ENCODE measurements at places on chromosomes 2 and 18.

GRCh38 chr2:53960476-53960875, 10.3 kb downstream of the PSME4 start:
- no peak for DNase-seq

DNA sequence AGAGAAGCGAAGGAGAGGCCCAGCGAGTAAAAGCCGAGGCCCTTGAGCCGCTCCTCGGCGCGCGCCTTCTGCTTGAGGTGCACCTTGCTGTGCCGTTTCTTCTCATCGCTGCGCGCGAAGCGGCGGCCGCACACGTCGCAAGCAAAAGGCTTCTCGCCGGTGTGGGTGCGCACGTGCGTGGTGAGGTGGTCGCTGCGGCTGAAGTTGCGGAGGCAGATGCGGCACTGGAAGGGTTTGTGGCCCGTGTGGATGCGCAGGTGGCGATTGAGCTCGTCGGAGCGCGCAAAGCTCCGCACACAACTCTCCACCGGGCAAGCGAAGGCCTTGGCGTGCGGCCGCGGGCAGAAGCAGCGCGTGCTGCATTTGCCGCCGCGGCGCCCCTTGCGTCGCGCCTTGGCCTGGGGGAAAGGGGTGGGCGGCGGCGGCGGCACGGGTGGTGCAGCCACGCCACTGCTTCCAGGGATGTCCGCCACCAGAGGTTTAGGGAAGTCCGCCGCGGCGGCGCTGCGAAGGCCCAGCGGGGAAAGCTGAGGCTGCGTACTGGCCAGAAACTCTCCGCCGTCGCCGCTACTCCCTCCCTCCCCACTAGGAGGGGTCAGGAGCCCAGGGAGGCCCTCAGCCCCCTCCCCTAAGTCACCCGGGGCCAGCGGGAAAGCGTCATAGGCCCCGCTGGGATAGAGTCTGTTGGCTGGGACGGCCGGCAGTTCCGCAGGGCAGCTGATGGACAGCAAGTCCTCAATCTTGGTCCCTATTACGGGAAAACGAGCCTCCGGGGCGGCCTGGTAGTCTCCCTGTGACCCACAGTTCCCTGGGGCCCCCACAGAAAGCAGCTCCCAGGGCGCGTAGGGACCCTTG, 1.7 kb downstream of the EGR4 start:
- no peak for DNase-seq

- no peak for DNase-seq
These were observed 390.7 kb downstream of the TMEM182 start for GRCh38 chr2:103152556-103152955.

DNA sequence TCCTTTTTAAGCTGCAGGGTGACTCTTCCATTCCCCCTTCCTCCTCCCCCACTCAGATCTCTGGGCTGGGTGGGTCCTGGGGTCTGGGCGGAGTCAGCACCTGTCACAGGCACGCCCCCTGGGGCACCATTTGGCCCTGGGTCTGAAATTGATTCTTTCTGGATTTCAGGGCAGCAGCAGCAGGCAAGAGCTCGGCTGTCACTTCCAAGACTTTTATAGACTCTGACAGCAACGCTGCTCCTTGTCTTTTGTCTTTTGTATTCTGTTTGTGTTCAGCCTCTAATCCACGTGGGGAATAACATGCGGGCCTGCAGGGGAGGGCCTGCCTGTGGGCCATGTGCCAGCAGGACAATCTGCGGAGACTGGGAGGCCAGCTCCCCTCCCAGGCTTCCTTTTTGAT, 3.9 kb downstream of the BOD1L2 start:
- DNase-seq = no peak

DNA sequence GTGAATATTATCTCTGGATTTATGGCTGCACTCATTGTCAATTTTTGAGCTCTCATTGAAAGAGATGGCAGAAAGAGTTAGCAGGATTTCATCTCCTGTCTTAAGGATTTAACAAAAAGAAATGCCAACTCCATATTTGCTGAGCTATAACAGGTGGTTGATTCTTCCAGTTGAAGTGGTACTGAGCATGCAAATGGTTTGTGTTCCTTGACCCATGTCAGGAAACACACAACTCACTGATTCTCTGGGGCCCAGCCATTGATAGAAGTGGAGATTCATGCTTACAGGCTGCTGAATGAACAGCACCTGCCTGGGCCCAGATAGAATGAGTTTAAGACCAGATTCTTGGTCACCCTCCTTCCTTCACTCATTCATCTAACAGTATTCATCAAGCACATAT, 128.8 kb downstream of the CERS6 start:
- no peak for DNase-seq

DNA sequence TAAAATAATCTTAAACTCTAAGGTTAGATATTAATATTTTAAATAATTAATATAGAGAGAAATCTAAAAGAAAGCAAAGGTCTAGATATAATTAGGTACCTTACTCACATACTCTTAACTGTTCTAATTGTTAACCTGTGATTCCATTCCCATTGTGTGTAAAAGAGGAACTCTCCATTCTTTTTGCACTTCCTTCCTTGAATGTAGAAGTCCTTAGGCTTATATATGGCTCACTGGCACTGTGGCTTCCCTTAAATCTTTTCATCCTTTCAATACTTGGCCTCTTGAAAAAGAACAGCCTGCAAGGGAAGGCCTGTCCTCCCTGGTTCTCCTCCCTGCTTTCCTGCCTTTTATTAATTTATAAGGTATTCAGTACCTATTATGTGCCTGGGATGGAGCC, 182.8 kb upstream of the FOSL2 start:
- DNase-seq = no peak

- no peak for DNase-seq
These were observed 51.6 kb downstream of the SNED1 start for GRCh38 chr2:241049739-241050623.

DNA sequence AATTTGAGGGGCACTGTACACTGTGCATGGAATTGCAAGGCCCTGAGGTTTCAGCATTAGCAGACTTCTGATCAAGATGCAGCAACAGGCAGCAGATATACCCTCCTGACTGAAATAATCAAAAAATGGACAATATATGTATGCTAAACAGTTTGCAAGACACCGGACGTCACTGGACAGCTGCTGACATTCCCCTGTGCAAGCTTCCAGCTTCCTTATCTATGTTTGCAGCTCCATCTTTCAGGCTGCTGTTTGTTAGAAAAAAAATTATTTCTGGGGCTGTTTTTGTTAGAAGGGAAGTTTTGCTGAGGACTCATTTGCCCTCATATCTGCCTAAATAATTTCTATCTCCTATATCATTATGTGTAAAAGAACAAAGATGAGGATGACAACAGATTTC, 179.5 kb upstream of the BCL2L11 start:
- no peak for DNase-seq

- DNase-seq = peak; percentile 68
These were observed 3.9 kb upstream of the DSEL start for GRCh38 chr18:67520351-67520921.

DNA sequence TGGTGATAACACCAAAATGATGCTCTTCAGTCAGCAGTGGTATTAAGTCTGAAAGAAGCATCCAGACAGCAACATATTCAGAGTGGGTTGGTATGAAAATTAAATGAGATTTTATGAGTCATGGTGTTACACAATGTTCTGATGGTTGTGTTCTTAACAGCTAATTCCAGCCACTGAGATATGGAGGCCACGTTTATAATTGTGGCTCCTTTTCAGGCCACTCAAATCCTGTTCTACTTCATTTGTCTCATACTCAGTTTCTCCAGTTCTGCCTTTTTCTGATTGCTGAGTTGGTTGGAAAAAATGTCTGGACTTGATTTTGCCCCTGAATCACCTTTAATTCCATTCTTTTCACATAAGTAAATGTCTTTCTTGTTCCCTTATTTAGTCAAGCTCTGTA, 162.7 kb upstream of the COL3A1 start:
- peak; percentile 45 for DNase-seq

- peak; percentile 44 for DNase-seq
These were observed 105.6 kb upstream of the STK17B start for GRCh38 chr2:196277002-196277401.

DNA sequence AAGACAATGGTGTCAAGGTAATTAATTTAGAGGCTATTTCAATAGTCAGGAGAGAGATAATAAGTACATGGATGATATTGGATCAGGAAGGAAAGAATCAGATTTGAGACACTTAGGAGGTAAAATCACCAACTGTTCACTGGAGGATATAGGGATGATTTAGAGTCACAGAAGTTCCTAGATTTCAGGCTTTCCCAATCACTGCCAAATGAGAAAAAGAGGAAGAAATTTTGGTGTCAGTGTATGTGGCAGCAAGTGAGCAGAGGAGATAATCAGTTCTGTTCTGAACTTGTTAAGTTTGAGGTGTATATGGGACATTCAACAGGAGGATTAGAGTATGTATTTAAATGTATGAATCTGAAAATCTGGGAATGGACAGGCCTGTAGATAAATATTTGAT, 640.4 kb downstream of the NR4A2 start:
- DNase-seq = no peak

- DNase-seq = peak; percentile 8
These were observed 680.6 kb upstream of the FANCL start for GRCh38 chr2:58921676-58922075.

DNA sequence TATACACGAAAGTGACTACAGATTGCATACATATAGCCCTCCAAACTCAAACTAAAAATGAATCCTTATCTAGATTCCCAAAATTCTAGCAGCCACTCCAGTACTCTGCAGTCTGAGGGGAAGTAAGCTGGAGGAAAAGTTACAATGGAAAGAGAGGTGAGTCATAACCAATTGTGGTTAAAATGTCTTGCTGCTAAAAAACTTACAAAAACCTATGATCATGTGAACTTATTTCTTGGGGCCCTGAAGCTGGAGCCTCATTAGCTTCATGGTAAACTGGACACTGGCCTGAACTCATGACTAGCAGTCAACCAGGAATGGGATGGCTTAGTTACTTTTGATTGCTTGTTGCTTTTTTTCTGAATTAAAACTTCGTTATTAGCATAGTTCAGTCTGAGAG, 175.9 kb downstream of the SLC4A3 start:
- peak; percentile 36 for DNase-seq

Measured in GM03348 (cell line).